Hematopoietic multipotent progenitor cell treated with erythropoietin and hydrocortisone succinate and interleukin-3 and kit ligand, for 4 days (in vitro differentiated cells): ENCODE measurements at places on chromosomes 7 and 10.
A peak's percentile ranks its signal among the peaks of the same experiment; 100 is the strongest.

- DNase-seq: peak; percentile 81
These were observed 1.1 kb downstream of the TTYH3 start for GRCh38 chr7:2632733-2633537.

DNA sequence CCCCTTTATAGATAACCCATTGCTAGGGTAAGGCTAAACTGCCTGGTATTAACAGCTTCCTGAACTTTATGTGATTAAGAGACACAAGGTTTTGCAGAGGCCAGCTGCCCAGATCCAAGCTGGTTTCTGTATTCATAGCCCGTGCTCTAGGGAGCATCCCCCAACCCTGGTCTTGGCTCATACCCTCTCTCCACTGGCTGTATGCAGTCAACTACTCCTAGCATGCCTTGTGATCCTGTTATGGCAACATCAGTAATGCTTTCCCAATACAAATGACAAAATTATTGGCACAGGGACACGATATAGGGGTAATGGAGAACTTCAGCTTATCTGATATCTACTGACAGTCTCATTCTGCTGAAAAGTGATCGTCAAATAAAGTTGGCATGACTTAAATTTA is 202.8 kb upstream of the MKLN1 start:
- DNase-seq: no peak

GRCh38 chr10:114755537-114755936 is 66.0 kb upstream of the FHIP2A start:
- DNase-seq: no peak

DNA sequence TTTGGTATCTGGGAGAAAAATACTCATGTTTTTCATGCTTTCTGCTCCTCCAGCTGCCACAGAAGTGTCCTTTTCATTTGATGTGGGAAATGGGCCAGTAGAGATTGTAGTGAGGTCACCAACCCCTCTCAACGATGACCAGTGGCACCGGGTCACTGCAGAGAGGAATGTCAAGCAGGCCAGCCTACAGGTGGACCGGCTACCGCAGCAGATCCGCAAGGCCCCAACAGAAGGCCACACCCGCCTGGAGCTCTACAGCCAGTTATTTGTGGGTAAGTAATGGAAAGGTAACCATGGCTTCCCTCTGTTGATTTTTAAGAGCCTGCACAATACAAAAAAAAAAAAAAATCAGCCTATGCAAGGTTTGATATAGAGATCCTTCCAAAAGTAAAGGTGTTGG is 443.1 kb upstream of the C7orf33 start:
- no peak for DNase-seq

- DNase-seq: peak; percentile 55
These were observed 654 bp upstream of the SLF2 start for GRCh38 chr10:100912013-100912604.

DNA sequence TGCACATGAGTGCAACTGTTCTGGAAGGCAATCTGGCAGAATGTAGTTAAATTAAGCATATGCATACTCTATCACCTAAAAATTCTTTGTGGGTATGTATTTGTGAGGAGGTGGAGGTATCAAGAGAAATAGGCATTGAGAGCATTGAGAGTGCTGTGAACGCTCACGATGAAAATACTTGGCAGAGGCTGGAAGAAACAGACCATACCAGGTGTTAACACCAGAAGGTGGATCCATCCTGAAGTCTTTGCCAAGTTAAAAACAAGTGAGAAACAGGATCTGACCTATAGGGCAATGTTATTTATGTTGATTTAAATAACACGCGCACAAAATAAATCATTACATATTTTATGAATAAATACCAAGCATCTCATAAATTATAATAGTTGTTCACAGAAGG is 311.6 kb downstream of the PCLO start:
- no peak for DNase-seq

DNA sequence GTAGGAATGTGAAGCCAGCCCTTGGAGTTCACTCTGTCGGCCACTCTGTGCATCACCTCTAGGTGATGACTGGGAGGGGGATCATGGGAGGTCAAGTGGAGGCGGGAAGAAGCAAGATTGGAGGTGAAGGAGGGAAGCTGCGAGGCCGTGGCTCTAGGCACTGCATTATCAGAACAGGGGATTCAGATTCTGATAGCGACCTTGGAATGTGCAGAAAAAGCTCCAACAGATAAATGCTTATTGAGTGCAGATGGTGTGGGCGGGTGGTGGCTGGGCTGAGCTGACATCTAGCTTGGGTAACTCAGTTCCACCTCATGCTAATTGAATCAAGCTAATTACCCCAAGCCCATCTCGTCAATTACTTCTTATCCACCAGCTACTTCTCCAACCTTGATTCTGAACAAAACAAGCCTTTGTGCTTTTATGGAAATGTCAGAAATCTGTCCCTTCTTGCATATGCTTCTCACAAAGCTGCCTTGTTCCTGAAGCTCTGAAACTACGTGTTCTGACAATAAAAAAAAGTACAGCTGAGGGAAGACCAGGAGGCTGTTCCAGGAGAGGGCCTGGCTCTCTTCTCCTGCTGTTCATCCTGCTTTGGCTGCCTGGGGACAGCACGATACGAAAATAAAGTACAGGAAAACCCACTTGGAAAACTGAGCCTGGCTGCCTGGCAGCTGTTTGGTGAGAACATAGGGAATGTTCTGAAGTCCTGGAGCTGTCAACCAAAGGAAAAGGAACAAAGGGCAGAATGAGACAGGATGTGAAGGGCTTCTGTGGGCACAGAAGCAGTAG is 27.5 kb downstream of the STRA8 start:
- no peak for DNase-seq

GRCh38 chr7:90238583-90238982 is 6.4 kb upstream of the CFAP69 start:
- DNase-seq: no peak
